ENCODE measurements at places on chromosomes 5 and 9.

GRCh38 chr9:122347348-122348287 is 23.2 kb upstream of the PTGS1 start:
- no peak for DNase-seq

DNA sequence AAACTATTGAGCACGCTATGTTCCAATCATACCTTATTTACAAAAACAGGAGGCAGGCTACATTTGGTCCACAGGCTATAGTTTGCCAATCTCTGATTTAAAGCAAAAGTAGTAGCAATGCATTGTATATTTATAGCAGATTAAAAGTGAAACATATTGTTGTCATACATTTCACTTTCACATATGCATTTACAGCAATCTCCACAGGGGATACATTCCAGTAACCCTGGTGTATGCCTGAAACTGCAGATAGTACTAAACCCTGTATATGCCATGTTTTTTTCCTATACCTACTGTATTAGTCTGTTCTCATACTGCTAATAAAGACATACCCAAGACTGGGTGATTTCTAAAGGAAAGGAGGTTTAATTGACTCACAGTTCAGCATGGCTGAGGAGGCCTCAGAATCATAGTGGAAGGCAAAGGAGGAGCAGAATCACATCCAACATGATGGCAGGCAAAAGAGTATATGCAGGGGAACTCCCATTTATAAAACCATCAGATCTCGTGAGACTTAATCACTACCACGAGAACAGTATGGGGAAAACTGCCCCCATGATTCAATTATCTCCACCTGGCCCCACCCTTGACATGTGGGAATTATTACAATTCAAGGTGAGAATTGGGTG is 5.9 kb upstream of the CSF1R start:
- DNase-seq: no peak

DNA sequence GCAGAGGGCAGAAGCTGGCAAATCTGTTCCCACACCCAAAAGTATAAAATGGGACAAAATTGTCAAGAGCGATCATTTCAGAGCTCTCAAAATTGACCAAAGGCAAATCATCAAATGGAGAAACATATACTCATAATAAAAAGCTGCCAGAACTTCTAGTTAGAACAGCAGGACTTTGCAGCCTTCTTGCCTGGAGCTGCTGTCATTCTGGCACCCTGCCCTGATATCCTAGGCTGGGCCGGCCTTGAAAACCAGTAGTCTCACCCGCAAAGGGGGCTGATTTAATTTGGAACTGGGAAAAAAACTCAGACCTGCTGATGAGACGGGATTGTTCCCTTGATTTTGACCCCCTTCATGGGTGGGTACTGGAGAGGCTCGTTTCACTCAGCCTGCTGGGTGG is 18.5 kb downstream of the OR2V1 start:
- DNase-seq: no peak

GRCh38 chr5:134604908-134605307 is 27.7 kb downstream of the SAR1B start:
- DNase-seq: no peak

GRCh38 chr5:173420108-173420507 is 91.9 kb upstream of the STC2 start:
- no peak for DNase-seq

- DNase-seq: peak; percentile 68
Observed at GRCh38 chr5:107389130-107389774, 281.5 kb downstream of the EFNA5 start.

DNA sequence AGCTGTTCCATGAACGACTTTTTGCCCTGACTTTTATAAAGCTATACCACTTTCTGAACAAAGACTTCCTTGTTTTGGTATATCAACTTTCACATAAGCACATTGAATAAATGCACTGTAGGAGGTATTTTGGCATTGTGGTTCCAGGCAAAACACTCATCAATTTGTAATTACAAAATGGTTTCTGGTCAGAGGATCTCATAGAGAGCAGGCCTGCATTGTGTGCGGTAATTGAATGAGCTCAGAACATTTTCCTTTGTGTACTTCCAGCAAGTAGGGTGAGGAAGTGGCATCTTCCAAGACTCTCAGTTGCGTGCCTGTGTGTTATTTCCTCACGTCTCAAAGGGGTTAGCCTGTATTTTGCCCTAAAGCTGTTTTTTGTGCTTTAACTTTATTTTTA is 89.2 kb downstream of the PDE6A start:
- DNase-seq: no peak
